ENCODE measurements at places on chromosomes 5 and 9.

GRCh38 chr5:11047030-11047429 is 286.0 kb upstream of the DAP start:
- no peak for DNase-seq

DNA sequence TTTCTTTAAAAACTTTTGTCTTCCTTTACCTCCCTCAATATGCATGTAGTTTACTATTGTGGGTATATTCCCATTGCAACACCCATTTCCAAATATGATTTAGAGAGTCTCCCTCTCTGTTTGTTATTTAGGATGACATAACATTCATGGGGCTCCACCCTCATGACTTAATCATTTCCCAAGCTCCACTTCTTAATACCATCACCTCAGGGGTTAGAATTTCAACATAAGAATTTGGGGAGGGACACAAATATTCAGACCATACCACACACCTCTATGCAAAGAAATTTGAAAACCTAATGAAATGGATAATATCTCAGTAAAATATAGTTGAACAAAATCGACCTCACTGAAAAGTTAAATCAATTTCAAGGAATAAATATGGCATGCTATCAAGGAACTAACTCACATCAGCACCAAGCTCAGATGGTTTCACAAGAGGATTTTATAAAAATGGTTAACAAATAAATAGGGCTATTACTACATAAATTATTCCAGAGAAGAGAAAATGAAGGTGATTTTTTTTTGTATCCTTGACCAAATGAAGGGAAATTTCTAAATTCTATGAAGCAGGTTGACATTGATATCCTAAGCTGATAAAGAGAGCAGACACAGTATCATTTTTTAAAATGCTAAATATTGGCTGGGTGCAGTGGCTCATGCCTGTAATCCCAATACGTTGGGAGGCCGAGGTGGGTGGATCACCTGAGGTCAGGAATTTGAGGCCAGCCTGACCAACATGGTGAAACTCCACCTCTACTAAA is 20.2 kb upstream of the UBTD2 start:
- DNase-seq = peak; percentile 3

DNA sequence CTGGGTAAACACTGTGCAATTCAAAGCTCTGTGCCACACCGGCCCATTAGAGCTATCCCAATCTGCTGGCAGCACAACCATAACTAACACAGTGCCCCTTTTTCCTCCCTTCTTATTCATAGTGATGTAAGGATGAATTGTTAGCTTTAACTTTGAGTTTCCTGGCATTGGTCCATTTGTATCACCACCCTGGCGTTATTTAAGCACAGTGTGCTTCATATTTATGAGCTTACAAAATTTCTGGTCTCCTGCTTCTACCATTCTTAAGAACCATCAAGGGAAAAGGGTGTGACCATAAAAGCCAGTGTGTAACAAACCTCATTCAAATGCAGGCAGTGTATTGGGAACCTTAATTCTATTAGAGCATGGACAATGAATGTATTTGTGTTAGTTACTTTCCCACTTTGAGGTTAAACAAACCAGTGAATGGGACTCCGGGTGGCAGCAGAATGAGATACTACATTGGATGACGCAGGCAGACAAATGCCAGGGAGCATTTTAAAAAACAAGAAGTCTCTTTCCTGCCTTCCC is 222.6 kb downstream of the TMEM161B start:
- no peak for DNase-seq

DNA sequence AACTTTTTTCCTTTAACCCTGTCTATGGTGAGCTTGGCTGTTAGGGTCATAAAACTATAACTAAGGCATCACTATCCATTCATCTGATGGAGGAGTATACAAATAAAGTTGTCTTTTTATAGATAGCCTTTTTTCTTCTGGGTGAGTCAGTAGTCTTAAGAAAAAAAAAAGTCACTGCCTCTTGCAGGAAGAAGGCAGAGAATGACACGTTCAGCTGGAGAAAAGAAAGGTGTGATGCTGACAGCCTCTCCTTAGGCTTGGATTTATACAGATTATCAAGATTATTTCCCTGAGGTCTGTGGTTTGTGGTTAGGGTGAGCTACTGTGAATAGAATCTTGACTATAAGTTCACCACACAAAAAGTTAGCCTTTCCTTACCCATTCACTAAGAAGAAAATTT is 23.0 kb downstream of the EPB41L4B start:
- no peak for DNase-seq

DNA sequence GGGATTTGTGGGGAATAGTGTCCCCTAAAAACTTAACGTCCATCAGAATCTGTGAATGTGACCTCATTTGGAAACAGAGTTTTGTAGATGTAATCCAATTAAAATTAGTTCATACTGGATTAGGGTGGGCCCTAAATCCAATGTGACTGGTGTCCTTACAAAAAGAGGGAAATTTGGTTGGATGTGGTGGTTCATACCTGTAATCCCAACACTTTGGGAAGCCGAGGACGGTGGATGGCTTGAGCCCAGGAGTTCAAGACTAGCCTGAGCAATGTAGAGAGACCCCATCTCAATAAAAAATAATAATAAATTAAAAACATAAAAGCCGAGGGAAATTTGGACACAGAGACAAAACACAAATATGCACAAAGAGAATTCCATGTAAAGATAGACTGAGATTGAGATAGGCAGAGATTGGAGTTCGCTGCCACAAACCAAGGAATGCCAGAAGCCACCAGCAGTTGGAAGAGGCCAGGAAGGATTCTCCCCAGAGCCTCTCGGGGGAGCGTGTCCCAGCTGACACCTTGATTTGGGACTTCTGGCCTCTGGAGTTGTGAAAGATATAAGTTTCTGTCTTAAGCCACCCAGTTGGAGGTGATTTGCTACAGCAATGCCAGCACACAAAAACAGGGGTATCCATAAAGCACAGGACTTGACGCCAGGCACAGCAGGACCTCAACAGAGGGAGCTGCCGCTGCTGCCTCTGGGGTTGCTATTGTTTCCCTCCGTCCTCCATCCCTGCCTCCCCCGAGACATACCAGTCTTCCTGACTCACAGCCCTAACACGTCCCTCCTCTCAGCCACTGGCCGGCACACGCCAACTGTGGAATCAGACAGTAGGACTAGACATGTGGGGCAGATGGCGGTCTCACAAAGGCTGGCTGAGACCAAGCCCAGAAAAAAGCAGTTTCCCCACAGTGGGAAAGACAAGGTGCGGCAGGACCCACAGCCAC is 73.8 kb upstream of the IL17B start:
- DNase-seq = no peak

DNA sequence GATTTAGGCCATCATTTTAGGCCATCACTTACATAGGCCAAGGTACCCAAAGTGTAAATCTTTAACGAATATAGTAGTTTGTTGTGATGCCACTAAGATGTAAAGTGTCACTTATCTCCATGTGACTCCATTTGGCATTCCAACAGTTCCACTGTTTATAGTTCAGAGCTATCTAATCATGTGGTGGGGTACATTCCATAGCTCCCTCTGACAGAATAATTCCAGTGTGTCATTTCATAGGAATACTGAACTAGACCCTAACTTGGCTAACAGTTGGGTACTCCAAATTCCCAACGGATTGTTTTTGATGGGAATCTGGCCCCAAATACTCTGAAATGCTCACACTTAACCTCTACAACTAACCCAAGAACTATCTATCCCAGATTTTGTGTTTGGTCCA is 76.7 kb upstream of the FST start:
- no peak for DNase-seq

DNA sequence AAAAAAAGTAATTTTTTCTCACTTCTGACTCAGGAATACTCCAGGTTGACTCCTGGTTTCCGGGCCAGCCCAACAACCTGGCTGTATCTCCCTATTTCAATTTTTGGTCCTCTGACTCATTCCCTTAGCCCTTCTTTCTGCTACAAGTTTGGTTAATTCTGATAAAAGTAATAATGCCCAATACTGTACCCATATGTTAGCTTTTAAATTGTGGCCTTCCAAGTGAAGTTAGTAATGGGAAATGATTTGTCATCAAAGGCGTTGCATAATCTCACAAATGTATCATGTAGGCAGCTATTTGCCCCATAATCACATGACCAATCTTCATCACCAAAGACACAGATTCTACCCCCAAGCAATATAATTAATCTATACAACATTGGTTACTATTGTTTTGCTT is 31.1 kb upstream of the BNC2 start:
- no peak for DNase-seq

DNA sequence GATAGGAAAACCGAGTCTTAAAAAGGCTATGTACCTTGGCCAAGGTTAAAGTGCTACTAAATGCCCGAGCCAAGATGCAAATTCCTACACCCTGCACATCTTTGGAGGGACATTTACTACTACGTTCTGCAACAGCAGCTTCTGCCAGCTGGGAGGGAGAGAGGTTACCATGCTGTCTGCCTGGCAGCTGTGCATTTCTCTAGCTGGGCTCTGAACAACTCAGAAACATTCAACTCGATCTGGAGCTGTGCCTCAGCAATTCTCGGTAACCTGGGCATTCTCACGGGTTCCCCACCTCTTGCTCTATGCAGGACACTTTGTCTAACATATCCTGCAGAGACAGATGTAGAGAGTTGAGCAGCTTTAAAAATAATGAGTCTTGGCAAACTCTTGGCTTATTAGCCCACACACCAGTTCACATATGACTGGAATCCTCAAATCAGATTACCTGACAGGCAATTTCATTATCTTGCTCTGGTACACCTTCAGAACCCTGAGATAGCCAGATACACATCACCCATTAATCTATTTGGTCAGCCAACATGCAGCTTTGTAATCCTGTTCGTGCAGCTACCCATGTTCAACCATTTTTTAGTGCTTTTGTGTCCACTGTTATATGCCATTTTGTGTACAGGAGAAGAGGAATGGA is 115.8 kb downstream of the EFNA5 start:
- DNase-seq = peak; percentile 35

- DNase-seq = no peak
Observed at GRCh38 chr5:58440901-58441460, 18.9 kb downstream of the PLK2 start.

GRCh38 chr5:91423871-91424270 is 40.8 kb upstream of the ARRDC3 start:
- no peak for DNase-seq

DNA sequence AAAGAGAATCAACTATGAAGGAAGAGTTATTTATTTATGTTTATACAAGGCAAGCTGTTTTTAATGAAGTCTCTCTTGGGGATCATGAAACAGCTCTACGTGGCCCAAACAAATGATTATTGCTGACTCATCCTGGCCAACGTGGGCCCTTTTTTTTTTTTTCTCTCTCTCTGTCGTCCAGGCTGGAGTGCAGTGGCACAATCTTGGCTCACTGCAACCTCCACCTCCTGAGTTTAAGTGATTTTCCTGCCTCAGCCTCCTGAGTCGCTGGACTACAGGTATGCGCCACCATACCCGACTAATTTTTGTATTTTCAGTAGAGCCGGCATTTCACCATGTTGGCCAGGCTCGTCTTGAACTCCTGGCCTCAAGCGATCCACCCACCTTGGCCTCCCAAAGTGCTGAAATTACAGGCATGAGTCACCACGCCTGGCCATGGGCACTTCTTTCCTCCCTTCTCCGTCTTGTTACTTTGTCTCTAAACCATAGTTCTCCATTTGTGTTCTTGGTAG is 98.3 kb downstream of the BASP1 start:
- peak; percentile 30 for DNase-seq

GRCh38 chr5:60248901-60249300 is 355.4 kb upstream of the PDE4D start:
- no peak for DNase-seq

GRCh38 chr5:29899583-29899982 is 1293.9 kb upstream of the CDH6 start:
- no peak for DNase-seq

GRCh38 chr5:39195198-39195826 is 24.1 kb downstream of the FYB1 start:
- DNase-seq = no peak

DNA sequence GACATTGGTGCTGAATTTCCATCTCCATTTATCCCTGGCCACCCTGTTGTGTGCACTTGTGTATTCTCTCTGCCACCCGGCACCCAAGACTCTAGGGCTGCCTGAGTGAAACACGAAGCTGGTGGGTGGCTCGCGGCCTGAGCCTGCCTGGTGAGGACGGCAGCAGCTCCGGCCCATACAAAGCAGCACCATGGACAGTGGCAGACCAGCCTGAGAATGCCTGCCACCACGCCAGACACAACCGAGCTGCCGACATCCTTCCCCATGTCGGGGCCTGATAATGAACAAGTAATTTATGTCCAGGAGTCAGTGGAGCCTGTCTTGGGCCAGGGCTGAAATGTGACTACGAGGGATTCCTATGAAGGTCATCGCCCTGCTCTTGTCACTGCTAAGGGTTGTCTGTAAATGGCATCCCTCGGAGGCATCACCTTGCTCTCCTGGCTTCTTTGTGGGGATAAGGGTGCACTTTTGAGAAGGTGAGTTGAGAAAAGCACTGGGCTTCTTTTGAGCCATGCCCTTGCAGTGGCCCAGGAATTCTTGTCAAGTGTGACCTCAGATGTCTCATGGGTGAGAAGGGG is 175.7 kb downstream of the MELK start:
- DNase-seq = no peak

DNA sequence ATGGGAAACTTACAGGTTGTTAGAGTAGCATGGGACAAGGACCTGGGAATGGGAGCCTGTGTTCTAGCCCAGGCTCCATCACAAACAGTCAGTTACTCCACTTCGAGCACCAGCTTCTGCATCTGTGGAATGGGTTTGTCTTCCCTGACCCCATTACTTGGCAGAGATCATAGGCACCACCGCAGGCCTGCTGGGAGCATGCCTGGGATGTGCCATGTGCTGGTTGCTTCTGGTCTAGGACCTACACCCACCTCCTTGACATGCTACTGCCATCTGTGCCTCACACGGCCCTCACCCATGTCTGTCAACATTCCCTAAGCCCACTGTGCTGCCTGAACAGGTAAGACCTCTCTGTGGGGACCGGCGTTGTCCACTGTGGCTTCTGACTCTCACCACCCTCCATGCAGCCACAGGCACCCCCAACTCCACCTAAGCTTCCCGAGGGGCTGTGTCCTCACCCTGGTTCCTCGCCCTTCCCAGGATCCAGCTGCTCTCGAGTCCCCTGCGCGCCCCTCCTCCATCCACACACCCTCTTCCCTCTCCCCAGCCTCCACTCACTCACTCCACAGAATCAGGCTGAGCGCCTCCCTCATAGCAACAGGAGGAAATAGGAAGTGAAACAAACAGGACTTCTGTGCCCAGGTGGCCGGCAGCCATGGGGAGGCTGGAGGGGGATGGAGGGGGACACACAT is 85.9 kb upstream of the FAM120A start:
- DNase-seq = no peak

- DNase-seq = no peak
Observed at GRCh38 chr5:35753500-35753899, 103.2 kb upstream of the IL7R start.

Data from NCI-H446 treated with DMSO at 0.1 percent for 48 hours (cell line).